Kidney (tissue), 22 donors: ENCODE measurements at places on chromosomes 6 and 20. TPM values are rescaled to one million over a fixed set of nuclear protein-coding genes. Genes with fewer than 3 reads are reported as not detected.
A peak's percentile ranks its signal among the peaks of the same experiment; 100 is the strongest.

DNA sequence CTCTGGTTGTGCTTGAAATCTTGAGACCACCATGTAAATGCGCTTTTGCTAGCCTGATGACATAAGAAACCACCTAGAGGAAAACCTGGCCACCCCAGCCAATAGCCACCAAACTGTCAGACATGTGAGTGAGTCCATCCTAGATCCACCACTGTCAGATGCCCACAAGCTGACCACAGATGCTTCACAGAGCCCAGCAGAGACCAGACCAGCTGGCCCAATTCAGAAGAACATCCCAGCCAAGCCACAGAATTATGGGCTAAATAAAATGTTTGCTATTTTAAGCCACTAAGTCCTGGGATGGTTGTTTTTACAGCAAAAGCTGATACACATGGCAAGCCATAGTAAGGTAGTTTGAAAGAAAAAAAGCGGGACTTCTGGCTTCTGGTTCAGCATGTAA is 425.3 kb downstream of the KIF16B start:
- no peak for DNase-seq

DNA sequence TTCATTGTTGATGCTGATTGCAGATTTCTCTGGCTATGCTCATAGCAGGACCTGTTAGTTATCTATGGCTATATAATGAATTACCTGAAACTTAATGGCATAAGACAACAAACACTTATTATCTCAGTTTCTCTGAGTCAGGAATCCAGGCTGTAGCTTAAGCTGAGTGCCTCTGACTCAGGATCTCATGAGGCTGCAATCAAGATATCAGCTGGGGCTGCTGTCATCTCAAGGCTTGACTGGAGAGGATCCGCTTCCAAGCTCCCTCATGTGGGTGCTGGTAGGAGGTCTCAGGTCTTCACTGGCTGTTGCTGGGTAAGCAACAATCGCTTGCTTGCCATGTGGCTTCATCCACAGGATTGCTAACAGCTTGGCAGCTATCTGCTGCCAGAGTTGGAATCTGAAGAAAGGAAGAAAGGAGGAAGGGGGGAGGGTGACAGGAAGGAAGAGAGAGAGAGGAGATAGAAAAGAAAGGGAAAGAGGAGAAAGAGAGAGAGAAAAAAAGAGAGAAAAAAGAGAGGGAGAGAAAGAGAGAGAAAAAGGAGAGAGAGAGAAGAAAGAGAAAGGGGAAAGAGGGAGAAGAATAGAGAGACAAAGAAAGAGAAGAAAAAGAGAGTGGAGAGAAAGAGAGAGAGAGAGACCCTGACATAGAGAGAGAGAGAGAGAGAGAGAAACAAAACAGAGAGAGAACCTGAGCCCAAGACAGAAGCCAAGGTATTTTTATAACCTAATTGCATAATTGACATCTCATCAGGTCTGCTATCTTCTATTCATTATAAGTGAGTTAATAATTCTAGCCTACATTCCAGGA is 579.0 kb upstream of the BTBD3 start:
- DNase-seq: no peak

DNA sequence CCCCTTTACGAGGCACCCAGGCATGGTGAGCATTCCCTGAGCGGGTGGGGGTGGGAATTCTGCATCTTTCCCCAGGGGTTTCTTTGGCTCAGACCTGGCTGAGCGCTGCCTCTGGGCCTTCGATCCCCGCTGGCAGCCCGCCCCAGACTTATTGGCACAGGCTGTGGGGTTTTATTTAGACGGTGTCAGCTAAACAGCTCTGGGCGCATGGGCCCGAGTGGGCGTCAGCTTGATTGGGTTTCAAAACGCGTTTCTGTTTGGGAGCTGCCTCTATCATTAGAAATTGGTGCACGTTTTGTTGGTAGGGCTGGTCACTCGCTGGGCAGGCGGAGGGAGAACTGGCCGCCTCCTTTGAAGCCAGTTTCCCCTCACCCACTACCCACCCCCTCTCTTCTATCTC is 21.0 kb downstream of the PMEPA1 start:
- DNase-seq: no peak

GRCh38 chr6:103895136-103895535 is 964.6 kb downstream of the HACE1 start:
- no peak for DNase-seq

RSPH4A gene
- total RNA-seq: 1.8 TPM

DNA sequence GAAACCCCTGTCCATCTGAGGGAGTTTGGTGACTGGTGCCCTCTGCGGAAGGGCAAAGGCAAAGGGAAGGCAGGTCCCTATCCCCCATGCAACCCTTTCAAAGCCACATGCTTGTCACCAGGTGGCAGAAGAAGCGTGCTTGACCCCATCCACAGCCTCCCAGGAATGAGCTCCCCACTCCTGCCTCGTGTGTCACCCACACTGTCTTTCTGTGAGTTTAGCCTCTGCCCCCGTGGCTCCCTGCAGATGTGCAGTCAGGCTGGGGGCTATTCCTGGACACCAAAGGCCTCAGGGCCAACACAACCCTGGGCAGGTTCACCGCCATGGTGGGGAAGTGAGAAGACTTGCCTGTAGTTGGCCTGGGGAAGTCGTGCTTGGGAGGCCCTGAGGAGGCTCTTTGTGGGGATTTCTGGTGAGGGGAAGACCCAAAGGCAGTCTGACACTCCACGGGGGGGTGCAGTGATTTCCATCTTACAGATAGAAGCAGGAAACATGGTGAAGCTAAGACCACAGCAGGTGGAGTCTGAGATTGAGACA is 16.6 kb upstream of the PCMTD2 start:
- DNase-seq: no peak

DNA sequence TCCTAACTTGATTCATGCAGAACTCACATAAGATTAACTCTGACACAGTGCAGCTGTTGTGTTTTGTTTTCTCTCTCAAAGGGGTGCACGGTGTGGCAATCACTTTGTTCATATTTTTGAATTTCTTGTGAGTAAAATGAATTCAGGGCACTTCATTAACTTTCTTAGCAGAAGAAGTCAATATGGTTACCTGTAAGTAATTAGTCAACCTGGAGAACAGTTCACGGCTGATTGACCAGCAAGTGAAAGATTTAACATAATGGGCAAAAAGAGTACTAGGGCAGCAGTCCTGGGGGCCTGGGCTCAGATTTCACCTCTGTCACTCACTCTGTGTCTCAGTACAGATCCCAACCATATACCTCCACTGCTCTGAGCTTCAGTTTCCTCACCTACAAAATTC is 102.4 kb upstream of the SPTLC3 start:
- peak; percentile 35 for DNase-seq

DNA sequence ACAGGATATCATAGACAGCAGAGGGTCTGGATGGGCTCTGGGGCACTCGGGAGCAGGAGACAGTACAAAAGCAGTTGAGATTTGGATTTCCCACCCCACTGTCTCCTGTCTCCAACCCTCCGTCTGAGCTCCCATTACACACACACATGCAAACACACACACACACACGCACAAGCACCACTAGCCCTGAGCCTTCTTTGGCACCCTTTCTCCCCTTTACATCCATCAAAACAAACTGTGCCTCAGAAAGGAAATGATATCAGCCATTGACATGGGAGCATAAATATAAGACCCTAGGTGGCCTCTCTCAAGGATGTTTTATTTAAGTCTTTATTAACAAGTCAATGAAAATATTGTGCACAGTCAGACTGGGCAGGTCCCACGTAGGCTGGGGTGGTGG is 17.5 kb downstream of the TTBK1 start:
- no peak for DNase-seq

SIRPB2 gene
- 8.2 TPM for total RNA-seq

DNA sequence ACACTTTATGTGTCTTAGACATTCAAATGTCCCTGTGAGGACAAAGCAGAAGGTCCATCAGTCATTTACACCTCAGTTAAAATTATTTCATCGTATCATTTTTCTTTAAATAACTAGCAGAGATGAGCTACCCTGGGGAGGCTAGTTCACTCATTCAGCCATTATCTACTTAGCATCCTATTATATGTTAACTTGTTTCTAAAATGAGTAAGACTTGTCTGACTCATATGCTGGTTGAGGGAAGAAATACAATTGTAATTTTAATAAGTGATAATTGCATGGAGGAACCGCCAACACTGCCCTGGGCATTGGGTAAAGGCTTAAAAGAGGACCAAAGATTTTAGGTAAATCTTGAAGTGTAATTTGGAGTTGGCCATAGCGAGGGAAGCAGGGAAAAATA is 12.4 kb upstream of the PTPRK start:
- DNase-seq: no peak

KCNK5 gene
- 77.0 TPM for total RNA-seq

SLC17A4 gene
- 1.8 TPM for total RNA-seq

GRCh38 chr6:35683267-35683666 is 5.4 kb downstream of the FKBP5 start:
- DNase-seq: no peak

GRCh38 chr6:12748815-12749521 is 32.4 kb downstream of the PHACTR1 start:
- DNase-seq: peak; percentile 14

GRCh38 chr6:75937846-75938245 is 134.6 kb downstream of the IMPG1 start:
- no peak for DNase-seq

CAGE1 gene
- total RNA-seq: not detected

HUS1B gene
- total RNA-seq: 1.2 TPM

GRCh38 chr6:133242637-133243585 is 1.8 kb downstream of the EYA4 start:
- DNase-seq: peak; percentile 61

- peak; percentile 67 for DNase-seq
Observed at GRCh38 chr6:8069631-8070284, 5.6 kb upstream of the BLOC1S5 start.

KCNB1 gene
- total RNA-seq: 1.2 TPM

IL17A gene
- total RNA-seq: not detected

OR2J3 gene
- total RNA-seq: not detected

DNA sequence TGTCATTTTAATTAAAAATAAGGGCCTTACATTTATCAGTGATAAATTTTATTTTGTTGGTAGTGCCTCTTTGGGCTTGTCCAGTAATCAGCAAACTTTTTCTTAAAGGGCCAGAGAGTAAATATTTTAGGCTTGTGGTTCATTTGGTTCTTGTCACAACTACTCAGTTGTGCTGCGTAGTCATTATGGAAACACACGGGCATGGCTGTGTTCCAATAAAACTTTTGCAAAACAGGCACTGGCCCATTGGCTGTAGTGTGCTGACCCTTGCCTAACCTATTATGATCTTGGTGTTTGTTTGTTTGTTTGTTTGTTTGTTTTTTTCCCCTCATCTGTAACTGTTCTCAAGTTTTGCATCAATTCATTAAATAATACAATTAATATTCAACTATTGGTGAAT is 19.4 kb downstream of the TBPL1 start:
- no peak for DNase-seq

DZANK1 gene
- total RNA-seq: 6.2 TPM

GRCh38 chr6:132530293-132530974 is 7.6 kb upstream of the TAAR9 start:
- DNase-seq: peak; percentile 65

COL11A2 gene
- 0.85 TPM for total RNA-seq

GRCh38 chr6:84639396-84639795 is 125.0 kb downstream of the TBX18 start:
- no peak for DNase-seq

- no peak for DNase-seq
Observed at GRCh38 chr6:170365593-170365992, 59.0 kb downstream of the FAM120B start.

DNA sequence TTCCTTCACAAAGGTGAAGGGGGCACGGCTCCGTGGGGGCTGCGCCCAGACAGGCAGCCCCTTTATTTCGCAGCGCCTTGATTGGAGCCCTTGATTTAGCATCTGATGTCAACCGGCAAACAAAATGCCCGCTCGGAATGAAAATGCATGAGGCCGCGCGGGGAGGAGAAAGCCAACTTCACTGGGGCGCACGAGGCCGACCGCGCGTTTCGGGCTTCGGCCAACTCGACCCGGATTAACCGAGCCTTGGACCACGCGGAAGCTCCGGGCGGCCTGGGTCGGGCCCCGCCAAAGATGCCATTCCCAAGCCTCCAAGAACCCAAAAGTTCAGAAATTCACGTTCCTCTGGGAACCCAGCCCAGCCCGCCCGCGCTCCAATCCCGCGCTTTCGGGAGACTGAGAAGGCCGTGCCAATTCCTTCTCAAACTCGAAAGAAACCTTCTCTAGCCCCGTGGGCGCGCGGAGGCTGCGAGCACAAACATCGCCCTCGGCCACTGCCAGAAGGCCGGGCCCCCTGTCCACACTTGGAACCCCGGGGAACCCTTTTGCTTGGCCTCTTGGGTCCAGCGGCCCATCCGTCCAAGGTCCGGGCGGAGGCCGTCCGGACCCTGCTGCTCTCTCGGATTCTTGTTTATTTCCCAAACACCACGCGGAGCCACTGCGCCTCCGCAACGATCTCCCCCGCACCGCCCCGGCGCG is 879 bp upstream of the INSM1 start:
- peak; percentile 50 for DNase-seq

DNA sequence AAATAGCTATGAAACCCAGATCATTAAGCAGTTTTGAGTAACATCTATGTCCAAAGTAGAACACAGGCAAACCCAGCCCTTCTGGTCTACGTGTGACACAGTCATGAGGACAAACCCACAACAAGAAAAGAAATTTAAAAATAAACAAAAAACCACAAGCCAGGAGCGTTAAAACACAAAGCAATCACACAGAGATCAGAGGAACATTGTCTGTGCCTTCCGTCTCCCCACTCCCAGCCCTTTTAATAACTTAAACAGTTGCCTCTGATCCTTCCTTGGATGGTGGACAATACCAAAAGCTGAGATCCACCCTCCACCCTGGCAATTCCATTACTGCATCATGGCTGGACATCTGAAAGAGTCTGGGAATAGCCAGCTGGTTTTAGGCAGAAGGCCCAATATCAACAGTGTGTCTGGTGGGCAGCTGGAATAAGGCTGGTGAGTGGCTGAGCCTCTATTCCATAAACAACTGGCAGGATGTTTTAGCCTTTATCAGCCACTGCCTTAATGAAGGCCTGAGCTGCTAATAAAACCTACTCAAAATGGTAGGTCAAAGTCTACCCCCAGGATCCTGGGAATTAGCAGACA is 15.7 kb upstream of the LAMA4 start:
- no peak for DNase-seq

- DNase-seq: peak; percentile 75
Observed at GRCh38 chr6:167530951-167531350, 206.1 kb downstream of the TTLL2 start.

SPTLC3 gene
- total RNA-seq: 65.9 TPM

NMBR gene
- total RNA-seq: not detected

DNA sequence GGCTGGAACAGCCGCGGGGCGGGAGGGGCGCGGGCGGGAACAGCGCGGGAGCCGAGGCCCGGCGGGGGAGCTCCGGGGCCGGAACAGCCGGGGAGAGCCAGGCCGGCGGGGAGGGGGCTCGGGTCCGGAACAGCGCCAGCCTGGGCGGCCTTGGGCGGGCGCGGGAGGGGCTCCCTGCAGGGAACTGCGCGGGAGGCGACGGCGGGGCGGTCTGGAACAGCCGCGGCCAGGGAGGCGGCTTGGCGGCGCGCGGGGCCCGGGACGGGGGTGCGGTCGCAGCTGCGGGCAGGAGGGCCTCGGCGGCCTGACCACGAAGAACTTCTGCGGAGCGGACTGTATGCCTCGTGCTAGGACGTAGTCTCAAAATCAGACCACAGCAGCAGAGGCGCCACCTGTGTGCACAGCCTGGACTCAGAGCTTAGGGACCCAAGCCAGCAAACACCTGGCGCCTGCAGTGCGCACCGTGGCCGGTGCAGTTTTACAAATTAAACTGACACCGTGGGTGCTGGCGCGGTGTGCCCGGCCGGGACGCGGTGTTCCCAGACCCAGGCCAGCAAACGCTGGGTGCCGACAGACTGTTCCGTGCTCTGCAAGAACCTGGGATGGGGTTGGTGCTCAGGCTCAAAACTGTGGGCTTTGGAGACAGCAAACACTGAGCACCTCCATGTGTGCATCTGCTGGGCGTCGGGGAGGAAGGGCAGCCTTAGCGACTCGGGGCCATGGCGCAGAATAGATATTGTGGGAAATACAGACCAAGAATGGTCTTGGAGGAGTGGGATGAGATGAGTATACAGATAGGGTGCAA is 572 bp downstream of the ZNF341 start:
- peak; percentile 95 for DNase-seq

BPHL gene
- total RNA-seq: 28.9 TPM
